Osteoblast (primary cell): ENCODE measurements at places on chromosomes 2 and 18.

- DNase-seq: no peak
Observed at GRCh38 chr2:168663993-168664392, 138.4 kb upstream of the NOSTRIN start.

- DNase-seq: no peak
Observed at GRCh38 chr2:140759426-140760156, 1371.2 kb downstream of the LRP1B start.

DNA sequence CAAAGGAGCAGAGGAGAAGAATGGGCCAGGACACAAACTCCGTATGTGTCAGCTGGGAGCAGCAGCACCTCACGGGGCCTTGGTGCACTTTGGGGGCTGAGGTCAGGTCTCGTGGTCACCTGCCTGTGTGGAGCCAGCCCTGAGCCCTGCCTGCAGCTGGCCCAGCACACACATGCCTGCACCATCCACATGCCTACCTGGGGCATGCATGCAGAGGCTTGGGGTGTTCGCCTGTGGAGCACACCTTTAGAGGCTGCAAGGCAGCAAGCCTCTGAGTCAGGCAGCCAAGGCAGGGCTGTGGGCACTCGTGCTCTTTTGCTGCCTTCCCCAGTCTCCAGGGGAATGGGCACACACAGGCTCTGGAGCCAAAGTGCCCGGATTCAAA is 36.0 kb downstream of the ARHGEF4 start:
- DNase-seq: peak; percentile 52

- no peak for DNase-seq
Observed at GRCh38 chr2:75594596-75594995, 33.9 kb upstream of the EVA1A start.

- DNase-seq: no peak
Observed at GRCh38 chr2:149594411-149594810, 6.8 kb upstream of the MMADHC start.

DNA sequence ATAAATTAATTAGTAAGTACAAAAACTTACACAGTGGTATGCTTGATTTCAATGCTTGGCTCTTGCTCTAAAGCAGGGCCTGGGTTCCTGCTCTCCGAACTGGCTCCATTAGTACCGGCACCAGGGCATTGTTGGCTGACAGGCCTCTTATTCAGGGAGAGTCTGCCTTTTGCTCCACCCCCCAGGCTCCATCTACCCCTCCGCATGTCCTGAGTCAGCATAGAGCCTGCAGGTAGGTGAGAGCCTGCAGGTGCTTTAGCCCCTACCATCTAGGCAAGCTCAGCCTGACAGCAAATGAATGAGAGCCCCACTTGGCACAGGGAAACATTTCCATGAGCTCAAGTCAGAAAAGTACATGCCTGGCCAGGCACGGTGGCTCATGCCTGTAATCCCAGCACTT is 35.1 kb upstream of the EFHD1 start:
- no peak for DNase-seq

- DNase-seq: peak; percentile 77
Observed at GRCh38 chr2:218819093-218819492, 12.5 kb downstream of the PRKAG3 start.

- DNase-seq: no peak
Observed at GRCh38 chr2:197666277-197666676, 9.1 kb downstream of the RFTN2 start.

GRCh38 chr18:44798433-44799048 is 117.9 kb downstream of the SETBP1 start:
- no peak for DNase-seq

- no peak for DNase-seq
Observed at GRCh38 chr18:74310411-74310810, 5.2 kb upstream of the C18orf63 start.

GRCh38 chr2:38344813-38345212 is 32.3 kb downstream of the ATL2 start:
- DNase-seq: no peak

- peak; percentile 84 for DNase-seq
Observed at GRCh38 chr2:96117701-96118588, 1.6 kb upstream of the ADRA2B start.

- peak; percentile 83 for DNase-seq
Observed at GRCh38 chr18:63970809-63971205, 926 bp downstream of the SERPINB8 start.

DNA sequence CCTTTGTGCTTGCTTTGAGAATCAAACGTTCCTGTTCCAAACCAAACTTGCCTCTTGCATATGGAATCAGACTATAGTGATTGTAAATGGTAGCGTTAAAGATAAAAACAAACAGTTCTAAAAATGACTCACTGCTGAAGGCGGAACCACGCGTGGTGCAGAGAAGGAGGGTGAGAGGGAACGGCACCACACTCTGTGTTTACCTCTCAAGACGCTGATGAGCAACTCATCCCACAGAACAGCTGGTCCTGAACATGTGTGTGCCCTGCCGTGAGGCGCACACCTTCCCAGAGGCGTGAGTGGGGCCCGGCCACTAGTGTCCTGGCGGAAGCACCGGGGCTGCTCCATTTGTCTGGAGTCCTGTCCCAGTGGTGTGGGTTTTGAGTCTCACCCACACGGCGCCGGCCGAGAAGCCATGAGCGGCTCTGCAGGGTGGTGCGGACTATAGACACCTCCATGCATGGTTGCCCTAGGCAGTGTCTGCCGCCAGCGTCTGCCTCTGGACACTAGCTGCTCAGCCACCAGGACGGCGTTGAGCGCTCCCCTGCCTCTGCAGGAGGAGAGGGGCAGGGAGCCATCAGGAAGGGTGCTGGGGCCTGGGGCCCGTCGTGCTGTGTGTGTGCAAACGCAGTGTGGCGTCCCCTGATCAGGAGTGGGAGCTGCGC is 52.1 kb downstream of the NFATC1 start:
- peak; percentile 72 for DNase-seq

GRCh38 chr2:84971510-84972206 is 697 bp downstream of the KCMF1 start:
- peak; percentile 94 for DNase-seq

- DNase-seq: no peak
Observed at GRCh38 chr2:168652997-168653921, 149.2 kb upstream of the NOSTRIN start.

GRCh38 chr18:13577781-13578180 is 148.6 kb downstream of the FAM210A start:
- no peak for DNase-seq

GRCh38 chr2:2005915-2006314 is 261.6 kb upstream of the PXDN start:
- no peak for DNase-seq

DNA sequence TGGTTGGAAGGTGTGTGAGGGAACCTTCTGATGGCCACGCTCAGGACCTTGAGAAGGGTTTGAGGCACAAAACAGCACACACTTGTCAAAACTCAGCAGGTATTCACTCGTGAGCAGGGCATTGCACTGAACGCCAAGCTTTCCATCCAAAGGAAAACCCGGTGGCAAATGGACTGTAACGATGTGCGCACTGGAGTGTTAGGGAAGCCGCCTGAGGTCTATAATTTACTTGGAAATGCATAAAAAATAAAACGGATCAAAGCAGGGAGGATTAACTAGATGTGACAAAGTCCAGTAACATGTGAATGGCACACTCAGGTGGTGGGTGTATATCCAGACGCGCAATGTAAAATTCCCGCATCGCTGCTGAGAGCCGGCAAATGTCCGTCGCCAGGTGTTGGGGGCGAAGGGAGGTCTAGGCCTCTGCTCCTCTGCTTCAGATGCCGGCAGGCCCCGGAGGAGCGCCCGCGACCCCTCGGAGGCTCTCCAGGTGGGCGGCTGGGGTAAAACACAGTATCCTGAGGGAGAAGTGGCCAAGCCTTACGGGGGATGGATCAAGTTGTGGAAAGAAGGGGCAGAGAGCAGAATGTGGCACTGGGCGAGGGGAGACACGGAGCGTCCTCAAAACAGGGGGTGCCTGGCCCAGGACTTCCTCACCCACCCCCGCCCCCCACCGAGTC is 15.3 kb downstream of the HES6 start:
- DNase-seq: no peak

DNA sequence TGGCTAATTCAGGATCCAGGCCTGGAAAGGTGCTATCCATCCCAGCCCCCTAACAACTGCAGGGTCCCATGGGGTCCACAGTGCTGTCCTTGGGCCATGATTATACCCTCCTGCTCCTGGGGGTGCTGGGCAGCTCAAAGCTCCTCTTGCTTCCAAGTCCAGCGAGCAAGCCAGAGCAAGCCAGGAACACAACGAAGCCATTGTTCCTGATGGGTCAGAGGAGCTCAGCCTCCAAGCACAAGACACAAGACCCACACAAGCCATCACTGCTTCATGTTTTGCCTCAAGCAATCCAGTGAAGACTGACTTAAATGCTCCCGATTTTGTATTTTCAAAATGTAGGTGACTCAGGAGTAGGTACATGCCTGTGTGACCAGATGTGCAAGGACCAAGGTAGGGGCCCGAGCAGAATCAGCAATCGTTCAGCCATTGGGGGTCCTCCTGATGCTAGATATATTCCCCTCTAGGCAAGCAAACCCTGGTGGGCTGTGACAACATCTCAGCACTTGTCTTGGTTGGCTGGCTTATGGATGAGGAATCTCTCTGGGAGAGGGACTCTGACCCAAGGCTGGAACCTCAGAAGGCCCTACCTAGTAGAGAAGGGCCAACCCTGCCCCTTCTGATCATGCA is 90.8 kb downstream of the EPAS1 start:
- no peak for DNase-seq

DNA sequence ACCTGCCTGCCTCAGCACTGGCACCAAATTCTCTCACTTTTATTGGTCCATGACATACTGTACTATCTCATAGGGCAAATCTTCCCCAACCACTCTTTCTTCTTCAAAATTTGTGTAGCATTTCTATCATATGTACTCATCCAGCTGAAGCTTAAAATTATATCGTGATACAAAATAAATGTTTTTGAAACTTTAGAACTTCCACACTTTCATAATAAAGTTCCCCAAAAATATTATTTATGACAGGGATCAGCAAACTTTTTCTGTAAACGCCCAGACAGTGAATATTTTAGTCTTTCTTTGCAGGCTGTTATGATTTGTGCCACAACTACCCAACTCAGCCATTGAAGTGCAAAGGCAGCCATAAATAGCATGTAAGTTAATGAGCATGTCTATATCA is 76.2 kb upstream of the POU3F3 start:
- no peak for DNase-seq

DNA sequence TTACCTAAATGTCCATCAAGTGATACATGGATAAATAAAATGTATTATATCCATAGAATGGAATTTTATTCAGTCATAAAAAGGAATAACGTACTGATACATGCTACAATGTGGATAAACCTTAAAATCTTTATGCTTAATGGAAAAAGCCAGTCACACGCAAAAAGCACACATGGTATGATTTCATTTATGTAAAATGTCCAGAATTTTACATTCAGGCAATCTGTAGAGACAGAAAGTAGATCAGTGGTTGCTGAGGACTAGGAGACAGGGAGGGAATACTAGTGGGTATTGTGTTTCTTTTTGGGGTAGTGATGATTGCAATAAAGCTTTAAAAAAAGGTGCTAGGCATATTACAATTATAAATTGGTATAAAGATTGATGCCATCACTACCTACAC is 30.7 kb upstream of the CD302 start:
- DNase-seq: no peak

GRCh38 chr2:8368463-8368862 is 313.4 kb upstream of the ID2 start:
- no peak for DNase-seq

DNA sequence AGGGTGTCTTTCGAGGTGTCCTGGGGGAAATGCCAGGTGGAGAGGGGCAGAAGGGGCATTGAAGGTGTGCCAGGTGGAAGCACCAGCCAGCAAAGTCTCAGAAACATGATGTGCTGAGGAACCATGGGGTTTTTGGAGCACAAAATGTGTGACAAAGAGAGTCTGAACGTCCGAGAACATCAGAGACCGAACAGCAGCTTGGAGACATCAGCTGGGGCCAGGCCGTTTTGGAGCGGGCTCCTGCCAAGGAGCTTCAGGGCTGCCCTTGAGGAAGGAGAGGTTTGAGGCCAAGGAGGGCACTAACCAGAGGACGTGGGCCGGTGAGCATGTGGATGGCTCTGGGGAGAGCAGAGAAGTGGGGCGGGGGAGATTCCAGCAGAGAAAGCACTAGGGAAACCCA is 5.3 kb upstream of the MBP start:
- no peak for DNase-seq

DNA sequence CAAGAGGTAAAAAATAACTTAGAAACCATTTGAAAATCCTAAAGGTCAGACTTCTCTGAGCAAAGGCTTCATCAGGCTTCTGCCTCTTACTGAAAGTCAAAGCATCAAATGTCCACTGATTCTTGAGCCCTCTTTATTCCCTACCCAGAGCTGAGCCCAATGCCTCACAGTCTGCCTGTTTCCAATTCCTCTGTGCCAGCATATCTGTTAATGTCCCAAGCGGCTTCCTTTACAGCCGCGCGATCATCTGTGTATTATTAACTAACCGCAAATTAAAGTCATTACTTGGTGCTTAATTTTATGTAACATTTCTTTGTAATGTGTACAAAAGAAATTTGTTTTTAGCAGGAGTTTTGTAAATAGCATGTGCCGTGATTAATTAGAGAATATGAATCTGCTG is 418.8 kb upstream of the HNRNPA3 start:
- no peak for DNase-seq

DNA sequence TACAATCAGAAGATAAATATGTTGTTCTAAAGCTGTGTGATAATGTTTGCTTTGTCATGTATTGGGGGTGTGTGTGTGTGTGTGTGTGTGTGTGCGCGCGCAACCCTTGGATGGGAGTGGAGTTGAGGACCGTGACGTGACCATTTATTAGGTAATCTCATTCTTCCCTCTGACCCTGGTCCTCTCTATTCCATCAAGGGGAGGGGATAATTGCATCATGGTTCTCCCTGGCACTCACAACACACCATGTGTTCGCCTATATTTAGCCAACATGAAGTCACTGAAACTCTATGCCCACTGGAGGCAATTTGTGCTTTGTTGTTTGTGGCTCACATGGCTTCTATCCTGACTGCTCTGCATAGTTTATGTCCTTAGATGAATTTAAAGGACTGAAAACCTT is 79.8 kb upstream of the LRPPRC start:
- peak; percentile 69 for DNase-seq

GRCh38 chr2:104599787-104600510 is 254.0 kb upstream of the POU3F3 start:
- DNase-seq: no peak

DNA sequence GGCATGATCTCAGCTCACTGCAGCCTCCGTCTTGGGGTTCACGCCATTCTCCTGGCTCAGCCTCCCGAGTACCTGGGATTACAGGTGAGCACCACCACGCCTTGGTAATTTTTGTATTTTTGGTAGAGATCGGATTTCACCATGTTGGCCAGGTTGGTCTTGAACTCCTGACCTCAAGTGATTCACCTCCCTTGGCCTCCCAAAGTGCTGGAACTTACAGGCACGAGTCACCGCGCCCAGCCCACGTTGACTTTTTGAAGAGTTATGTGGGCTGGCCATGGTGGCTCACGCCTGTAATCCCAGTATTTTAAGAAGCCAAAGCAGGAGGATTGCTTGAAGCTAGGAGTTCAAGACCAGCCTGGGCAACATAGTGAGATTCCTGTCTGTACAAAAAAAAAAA is 20.8 kb downstream of the CCL20 start:
- no peak for DNase-seq
